CD4-positive, alpha-beta T cell treated with Interleukin-15 for 4 hours (primary cell): ENCODE measurements at places on chromosomes 7 and 10.

DNA sequence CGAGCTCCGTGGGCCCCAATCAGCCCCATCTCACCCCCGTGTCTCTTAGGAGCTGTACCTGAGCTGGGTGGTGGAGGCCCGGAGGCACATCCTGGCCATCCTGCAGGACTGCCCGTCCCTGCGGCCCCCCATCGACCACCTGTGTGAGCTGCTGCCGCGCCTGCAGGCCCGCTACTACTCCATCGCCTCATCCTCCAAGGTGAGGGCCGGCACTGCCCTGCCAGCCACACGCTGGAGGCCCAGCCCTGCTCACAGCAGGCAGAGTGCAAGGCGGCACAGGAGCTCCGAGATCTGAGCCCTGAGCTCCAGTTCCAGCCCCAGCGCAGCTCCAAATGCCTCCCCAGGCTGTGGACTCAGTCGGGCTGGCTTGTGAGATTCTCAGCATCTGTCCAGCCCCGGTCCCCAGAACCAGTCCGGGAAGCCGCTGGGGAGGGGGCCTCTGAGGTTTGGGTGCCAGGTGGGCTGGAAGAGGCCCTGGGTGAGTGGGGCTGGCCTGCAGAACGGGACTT is 9.3 kb downstream of the TMEM120A start:
- DNase-seq: no peak

DNA sequence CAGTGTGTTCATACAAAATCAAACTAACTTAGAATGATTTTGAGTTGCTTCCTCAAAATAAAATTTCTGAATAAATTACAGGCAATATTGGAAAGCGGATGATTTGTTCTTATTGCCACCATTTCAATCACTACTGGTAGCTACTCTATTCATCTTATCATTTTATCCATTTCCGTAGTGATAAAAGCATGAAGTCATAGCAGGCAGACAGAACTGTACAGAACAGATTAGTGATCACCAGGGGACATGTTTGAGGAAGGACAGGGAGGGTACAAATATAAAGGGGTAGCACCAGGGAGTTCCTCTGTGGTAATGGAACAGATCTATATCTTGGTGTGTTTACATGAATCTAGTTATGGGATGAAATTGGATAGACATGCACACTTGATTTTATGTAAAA is 138.5 kb downstream of the WNT2 start:
- no peak for DNase-seq

- no peak for DNase-seq
These were observed 42.5 kb downstream of the NUDCD3 start for GRCh38 chr7:44447874-44448425.

GRCh38 chr7:28088032-28088431 is 92.6 kb downstream of the JAZF1 start:
- no peak for DNase-seq

- DNase-seq: no peak
These were observed 24.0 kb downstream of the COL26A1 start for GRCh38 chr7:101386558-101387231.

- DNase-seq: no peak
These were observed 616.4 kb upstream of the GHITM start for GRCh38 chr10:83522881-83523386.

DNA sequence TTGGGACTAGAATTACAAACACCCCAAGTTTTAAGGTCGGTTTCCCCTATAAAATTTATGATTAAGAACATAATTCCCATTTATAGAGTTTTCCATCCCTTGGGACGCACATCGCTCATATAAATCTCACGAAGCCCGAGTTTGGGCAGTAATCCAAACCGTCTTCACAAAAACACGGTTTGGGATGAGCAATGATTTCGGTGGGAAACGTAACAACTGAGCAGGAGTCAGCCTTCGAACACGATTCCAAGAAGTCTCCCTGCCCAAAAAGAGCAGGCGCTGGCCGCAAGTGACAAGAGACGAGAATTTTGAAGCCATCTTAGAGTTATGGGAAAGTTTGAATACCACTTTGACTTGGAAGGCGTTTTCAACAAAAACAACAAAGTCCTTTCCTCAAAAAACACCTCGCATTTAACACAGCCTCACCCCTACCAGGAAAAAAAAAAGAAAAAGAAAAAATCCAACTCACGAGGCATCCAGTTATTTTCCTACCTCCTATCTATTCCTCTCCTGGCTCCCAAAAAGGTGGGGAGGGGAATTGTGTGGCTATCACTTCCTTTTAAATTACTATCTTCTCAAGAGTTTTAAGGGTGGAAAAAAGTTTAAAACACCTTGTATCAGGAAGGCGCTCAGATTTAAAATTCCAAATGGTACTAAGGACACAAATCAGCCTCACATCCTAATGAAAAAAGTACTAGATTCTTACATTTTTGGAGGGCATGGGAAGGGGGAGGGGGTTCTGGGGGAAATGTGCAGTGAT is 1.6 kb downstream of the SEPHS1 start:
- no peak for DNase-seq

- no peak for DNase-seq
These were observed 15.0 kb upstream of the ZNF862 start for GRCh38 chr7:149823191-149823630.

GRCh38 chr7:87038993-87039690 is 20.3 kb downstream of the ELAPOR2 start:
- DNase-seq: no peak

DNA sequence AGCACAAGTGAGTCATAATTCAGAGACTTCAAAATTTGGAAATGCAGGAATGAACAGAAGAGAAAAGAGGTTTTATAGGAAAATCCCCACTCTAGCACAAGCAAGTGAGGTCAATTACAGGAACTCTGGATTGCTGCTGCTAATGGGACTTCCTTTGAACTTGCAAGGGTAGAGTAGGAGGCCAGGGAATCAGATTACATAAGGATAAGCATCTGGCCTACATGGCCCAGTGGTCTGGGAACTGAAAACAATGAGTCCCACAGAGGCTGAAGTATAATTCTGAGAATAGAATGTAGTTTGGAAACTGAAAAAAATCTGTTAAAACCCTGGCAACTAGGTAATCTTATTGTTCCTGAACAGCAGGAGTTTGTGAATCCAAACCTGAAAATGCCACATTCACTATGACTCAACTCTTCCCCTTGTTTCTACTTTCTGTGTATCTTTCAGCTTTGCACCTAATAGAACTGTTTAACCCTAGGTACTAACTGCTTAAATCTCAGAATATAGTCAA is 66.5 kb downstream of the CTNNA3 start:
- DNase-seq: no peak

DNA sequence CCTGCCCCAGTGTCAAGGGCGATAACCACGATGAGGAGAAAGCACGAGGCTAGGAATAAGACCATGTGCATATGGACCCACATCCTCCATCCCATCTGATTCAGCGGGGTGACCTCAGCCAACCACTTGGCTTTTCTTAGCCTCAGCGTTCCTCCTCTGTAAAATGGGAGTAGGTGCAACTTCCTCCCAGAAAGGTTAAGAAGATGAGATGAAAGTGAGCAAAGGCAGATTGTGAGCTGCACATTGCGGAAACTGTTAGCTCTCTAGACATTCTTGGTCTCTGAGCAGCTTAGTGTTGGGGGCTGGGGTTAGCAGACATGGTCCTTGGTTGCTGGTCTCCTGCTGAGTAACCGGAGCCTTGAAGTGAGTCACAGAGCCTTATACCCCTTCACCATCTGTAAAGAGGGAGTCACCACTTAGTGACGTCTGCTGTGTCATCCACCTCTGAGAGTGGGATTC is 497.3 kb upstream of the GALNT17 start:
- DNase-seq: peak; percentile 18

DNA sequence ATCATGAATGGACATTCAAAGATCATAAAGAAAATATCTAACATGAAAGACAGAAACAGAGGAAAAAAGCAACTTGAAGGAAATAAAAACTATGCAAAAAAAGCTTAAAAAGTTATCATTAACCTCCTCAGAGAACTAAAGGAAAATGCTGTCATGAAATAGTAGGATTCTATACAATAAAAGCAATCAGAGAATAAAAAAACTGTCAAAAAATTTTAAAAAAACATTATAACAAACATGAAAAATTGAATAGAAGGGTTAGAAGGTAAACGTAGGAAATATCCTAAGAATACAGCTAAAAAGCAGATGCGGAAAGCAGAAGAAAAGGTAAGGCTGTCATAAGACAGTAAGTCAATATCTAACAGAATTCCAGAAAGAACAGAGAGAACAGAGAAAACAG is 44.8 kb downstream of the SGMS1 start:
- no peak for DNase-seq

- DNase-seq: no peak
These were observed 228.8 kb upstream of the AGK start for GRCh38 chr7:141322383-141322782.

GRCh38 chr10:17196573-17196972 is 4.9 kb downstream of the TRDMT1 start:
- no peak for DNase-seq

- no peak for DNase-seq
These were observed 76.7 kb upstream of the VKORC1L1 start for GRCh38 chr7:65796205-65796604.

DNA sequence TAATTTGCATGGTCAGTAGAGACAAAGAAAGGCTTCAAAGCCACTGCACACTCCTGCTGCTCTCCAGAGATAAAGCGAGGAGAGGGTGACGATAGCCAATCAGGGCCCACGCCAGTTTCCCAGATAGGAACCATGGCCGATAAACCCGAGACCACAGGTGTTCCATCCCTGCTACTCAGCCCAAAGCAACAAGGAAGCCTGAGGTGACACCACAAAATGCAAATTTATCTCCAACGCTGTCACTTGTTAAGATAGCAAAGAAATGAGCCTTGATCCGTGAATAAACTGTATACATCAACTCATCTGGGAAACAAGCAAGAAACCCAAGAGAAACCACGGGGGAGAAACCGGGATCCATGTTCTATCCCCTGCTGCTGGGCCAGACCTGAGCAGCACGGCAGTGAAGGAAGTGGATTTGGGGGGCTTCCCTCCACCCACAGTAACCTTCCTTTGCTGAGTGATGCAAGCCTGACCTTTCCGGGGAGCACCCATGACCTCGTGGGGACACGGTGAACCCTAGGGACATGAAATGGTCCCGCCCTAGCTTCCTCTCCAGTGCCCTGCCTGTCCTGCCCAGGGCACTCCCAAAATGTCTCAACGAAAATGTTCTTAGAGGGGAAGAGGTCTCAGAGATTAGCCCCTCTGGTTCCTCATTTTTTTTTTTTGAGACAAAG is 164.6 kb downstream of the PTPRN2 start:
- DNase-seq: no peak

DNA sequence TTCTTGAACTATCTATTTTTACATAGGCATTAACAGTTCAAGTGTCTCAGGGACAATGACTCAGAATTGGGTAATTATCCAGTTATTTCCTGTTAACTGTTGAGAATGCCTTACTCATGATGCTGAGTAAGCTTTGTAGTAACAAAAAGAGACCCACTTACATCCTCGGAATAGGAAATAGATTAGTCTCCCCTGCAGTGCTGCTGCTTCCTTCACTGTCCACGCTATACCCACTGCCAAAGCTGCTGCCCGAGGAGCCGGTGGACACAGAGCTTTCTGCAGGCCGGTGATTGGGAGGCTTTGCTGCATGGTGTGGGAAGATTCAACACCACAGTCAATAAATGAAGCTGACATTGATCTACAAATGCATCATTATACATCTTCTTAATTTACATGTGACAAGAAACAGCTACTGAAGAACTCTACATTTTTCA is 357.1 kb downstream of the PCLO start:
- DNase-seq: no peak

DNA sequence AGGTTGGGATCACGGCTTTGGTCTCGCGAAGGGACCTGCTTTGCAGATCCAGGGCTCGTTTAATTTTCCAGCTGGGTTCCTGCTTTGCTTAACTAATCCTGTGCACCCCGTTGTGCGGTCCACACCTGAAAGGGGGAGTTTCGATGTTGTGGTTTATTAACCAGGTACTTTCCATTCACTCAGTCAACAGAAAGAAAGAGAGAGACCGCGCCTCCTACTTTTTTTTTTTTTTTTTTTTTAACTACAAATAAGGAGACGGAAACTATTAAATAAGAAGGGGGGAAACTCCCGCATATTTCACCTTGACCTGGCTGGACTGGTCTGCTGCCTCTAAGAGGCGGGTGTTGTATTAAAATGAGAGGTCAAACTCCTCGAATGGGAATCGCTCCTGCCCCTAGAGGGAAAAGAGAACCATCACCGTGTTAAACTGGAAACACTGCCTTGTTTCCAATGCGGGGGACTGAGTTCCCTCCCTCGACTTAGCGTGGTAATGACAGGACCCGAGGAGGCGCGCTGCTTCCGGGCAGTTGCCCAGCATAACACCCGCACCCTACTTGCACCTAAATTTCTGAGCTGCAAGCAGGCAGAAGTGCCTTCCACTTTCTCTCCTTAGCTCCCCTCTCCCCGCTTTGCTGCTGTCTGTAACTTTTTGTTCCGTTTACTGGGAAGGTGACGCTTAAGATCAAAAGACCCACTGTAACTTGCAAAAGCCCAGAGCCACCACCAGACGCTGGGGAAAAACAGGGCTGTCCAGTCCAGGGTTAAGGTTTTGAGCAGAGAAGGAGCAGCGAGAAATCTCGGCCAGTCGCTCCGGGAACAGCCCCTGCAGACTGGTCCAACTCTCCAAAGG is 1.1 kb upstream of the ITGB8 start:
- DNase-seq: no peak

DNA sequence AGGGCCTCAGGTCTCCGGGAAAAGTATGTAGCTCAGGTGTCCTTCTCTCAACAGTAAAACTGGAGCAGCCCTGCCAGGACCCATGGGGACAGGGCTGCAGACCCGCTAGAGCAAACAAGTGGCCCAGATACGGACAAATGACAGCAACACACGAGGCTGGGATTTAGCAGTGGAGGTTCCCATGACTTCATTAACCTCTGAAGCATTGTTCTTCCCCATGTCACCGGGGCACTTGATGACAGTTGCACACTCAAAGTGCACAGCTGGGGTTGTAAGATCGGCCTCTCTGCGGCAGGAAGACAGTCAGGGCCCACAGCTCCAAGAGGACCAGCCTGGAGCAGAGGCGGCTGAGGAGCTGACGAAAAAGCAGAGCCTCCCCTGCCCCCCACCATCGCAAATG is 12.5 kb upstream of the PODXL start:
- DNase-seq: no peak

GRCh38 chr7:121002048-121002756 is 13.7 kb downstream of the CPED1 start:
- no peak for DNase-seq

DNA sequence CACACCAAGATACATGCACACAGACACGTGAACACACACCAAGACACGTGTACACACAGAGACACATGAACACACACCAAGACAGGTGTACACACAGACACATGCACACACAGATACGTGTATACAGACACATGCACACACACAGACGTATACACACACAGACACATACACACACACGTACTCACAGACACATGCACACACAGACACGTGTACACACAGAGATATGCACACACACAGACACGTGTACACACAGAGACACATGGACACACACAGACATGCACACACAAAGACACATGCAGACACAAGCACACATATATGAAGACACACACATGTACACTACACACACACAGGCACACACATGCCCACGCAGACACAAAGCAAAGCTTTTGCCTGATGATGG is 134.6 kb downstream of the TCERG1L start:
- no peak for DNase-seq
